ENCODE measurements at places on chromosomes 2 and 18.

DNA sequence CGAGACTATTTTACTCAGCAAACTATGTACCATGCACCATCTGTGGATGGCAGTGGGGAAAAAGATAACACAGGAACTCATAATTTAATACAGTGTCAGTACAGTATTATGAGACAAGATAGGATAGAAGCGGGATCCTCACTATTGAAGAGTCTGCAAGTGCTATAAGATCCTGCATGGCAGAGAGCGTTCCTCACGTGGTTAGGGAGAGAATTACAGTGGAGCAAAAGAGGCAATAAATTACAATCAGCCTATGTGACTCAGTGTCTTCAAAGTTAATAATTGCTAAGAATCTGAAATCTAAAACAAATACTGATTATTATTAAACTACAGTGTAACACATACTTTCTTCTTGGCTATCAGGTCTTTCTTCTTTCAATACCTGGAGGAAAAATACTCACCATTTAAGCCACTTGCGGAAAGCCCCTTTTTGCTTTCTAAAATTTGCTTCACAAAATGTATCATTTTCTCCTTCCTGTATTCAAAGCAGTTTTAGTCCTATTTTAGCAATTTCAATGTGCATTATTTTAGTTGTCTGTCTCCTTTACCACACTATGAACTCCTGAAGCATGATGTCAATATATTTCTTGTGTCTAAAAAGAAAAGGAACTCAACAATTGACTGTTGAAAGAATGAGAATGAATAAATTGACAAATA lies 342.9 kb downstream of the SPAG16 start:
- no peak for DNase-seq

DNA sequence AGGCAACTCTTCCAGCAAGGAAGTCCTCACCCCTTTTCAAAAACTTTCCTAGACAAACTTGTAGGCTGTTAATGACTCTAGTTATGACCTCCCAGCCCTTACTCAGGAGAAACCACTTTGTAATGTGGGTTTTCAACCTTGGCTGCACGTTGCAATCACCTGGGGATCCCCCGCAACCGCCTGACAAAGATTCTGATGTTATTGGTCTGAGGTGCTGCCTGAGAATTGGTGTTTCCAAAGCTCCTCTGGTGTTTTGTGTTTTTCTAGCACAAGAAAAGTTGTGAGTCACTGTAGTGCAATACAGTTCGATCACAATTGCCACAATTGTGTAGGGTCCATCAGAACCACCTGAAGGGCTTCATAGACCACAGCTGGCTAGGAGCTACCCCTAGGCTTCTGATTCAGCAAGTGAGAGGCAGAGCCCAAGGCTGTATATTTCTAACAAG lies 121.6 kb downstream of the SP100 start:
- DNase-seq, result no peak

DNA sequence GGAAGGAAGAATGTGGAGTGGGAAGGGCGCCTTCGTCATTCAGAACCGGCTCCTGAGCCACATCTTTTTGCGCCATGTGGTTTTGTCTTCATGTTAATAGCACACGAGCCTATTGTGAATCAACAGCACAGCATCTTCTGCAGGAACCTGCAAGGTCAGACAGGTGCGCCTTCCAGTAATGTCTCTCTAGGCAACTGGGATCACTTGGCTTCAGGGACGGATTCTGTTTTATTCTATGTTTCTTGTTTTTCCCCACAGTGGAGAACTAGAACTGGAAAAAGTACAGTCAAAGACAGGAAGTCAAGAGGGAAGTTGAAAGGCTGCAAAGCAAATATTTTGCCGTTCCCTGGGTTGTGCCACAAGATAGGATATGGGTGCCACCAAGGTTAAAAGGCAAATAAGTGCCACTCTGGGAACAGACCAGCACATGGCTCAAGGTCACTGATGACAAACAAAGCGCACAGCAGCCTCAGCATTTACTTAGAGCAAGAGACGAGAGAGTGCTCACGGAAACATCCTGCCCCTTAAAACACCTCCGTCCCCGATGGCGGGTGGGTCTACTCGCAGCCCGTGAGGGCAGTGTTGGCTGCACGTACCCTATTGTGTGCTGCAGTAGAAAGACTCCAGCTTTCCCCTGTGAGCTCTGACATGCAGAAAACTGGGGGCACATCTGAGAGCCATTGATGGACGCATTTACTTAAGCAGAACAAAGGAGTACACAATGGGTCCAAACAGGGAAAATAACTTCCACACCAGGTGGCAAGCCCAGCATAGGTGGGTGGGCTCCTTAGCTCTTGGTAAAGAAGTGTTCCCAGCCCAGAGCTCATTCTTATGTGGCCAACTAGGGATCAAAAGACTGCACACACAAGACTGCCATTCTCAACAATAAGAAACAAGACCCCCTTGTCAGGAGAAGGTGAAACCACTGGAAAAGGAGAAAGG lies 107.2 kb upstream of the PARD3B start:
- no peak for DNase-seq

- no peak for DNase-seq
Measured at GRCh38 chr2:99816908-99817307, 325.5 kb downstream of the AFF3 start.

DNA sequence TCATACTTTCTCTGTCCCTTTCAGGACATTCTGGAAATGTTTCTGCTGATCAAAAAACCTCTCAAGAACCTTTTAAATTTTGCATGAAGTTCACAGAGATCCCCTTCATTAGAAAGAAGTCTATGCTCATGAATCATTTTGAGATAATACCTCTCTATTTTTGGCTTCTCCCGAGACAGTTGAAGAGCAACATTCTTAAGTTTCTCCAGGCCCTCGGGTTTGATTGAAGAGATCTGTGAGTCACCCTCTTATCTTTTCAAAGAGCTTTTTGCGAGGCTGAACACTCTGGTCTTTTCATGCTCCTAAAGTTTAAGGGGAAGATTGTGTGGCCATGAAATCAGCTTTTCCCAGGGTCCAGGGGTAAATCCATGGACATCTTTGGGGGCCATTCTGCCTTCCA lies 354.2 kb downstream of the FBXO15 start:
- no peak for DNase-seq

DNA sequence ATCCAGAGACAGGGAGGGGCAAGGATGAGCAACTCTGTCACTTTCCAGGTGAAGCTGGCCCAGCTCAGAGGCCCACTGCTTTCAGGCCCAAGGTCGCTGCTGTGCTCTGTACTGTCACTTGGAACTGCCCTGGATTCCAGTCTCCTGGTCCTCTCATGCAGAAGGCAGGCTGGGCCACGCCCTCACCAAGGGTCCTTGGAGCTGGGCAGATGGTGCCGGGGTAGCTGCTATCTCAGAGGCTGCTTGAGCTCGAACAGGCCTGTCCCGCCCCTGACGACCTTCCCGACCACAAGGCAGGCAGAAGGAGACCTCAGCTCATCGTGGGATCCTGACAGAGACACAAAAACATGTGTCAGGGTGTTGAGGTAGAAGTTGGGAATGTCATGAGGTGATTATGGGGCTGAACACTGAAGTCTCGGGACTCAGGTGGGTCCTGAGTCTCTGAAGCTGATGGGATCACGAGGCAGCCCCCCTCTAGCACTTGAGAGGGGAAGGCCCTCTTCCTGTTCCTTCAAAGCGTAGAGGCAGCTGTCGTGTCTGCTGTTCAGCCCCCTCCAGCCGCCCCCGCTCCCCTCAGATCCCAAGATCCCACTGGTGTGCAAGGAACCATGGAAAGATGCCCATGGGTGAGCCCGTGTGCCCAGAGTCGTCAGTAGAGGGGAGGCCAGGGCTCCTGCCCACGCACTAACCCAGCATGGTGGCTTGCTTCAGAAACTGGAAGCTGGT lies 78.3 kb downstream of the POLR1A start:
- DNase-seq, result no peak

- no peak for DNase-seq
Measured at GRCh38 chr2:113233593-113234550, 44.8 kb downstream of the PAX8 start.

- DNase-seq, result no peak
Measured at GRCh38 chr2:30406853-30407252, 40.2 kb upstream of the LCLAT1 start.

- no peak for DNase-seq
Measured at GRCh38 chr18:55265984-55266383, 306.7 kb upstream of the CCDC68 start.

- no peak for DNase-seq
Measured at GRCh38 chr2:150166313-150167051, 321.0 kb downstream of the RND3 start.

GRCh38 chr2:30231212-30231995 lies at the start of gene LBH:
Gene LBH, plus strand, starts transcription at chr2:30231534. Its CDS starts 205 bp downstream, at chr2:30231739.
- DNase-seq, result peak; percentile 84

GRCh38 chr2:232352511-232353091 lies 25.9 kb upstream of the ALPP start:
- DNase-seq, result no peak

GRCh38 chr2:238102865-238103264 lies 2.7 kb downstream of the ESPNL start:
- no peak for DNase-seq
